ENCODE measurements at places on chromosomes 6 and 20.

- DNase-seq, result no peak
These were observed 322.8 kb upstream of the NT5E start for GRCh38 chr6:85127168-85127498.

GRCh38 chr6:9116026-9116425, 680.7 kb upstream of the SLC35B3 start:
- no peak for DNase-seq

- DNase-seq, result no peak
These were observed 4.4 kb upstream of the RBM24 start for GRCh38 chr6:17276766-17277165.

DNA sequence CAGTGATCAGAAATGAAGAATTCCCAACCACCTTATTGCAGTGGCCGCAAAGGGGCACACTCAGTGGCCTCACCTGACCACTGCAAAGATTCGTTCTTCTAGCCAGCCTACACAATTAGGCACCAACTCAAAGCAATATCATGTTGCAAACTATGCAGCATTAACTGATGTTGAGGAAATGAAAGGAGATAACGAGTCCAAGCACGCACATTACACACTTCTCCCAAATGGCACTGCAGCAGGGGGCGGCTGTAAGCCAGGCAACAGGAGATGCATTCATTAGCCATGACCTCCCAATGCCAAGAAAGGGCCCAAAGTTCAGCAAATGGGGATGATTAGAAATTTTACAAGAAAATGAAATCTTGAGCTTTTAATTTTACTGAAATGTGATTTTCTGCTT, 39.3 kb downstream of the ATXN1 start:
- no peak for DNase-seq

- DNase-seq, result no peak
These were observed 97.3 kb upstream of the UST start for GRCh38 chr6:148649454-148649963.

- no peak for DNase-seq
These were observed 233.7 kb downstream of the DLL1 start for GRCh38 chr6:170057034-170057734.

GRCh38 chr6:52304983-52305390, 20.4 kb upstream of the MCM3 start:
- DNase-seq, result no peak

DNA sequence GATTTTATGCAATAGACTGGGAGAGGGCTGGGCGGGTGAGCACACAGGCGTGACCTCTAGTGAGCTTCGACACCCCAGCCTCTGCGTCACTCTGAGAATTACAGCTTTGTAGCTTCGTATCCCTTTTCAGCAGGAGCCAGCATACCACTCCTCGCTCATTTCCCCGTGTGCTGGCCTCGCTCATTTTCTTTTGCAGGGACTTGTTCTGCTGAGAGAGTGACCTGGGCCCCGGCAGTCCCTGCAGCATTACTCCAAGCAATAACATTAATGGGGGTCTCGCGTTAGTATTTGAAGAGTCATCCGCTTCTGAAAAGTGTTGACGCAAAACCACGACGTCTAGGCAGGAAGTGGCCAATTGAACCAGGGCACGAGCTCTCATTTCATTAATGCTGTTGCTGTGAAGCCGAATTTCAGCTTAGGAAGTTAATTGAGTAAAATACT, 193.7 kb downstream of the QKI start:
- DNase-seq, result no peak

- DNase-seq, result no peak
These were observed 47.9 kb upstream of the FYN start for GRCh38 chr6:111921103-111921502.

GRCh38 chr6:135176464-135176863, 4.6 kb upstream of the MYB start:
- no peak for DNase-seq

DNA sequence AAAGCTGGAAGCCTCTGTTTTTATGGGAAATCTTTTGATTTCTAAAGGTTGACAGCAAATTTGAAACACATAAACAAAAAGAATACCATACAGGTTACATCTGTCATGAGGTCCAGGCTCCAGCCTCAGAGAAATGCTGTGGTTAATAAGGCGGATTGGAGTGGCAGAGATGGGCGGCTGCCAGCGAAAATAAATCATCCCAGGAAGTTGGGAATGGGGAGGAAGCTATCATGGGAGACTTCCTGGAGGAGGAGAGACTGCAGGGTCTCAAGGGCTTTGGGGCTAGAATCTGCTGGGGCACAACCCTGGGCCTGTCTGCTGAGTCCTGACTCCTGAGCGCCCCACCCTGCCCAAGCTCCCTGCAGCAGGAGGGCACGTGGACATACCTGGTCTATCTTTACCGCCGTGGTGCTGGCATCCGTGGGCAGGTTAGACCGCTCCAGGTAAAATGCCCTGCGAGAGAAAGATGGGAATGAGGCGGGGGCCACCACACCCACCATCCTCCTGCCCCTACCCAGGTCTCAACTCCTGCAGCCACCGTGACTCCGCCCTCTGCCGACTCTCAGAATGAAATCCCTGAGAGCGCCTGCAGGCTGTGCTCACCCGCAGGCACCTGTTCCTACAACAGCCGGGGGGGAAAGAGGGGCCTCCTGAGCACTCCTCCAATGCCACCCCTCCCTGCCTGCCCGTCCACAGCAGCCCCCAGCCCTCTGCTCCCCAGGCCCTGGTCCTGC, 197.3 kb downstream of the PREX1 start:
- no peak for DNase-seq

- DNase-seq, result no peak
These were observed 26.9 kb downstream of the ZBP1 start for GRCh38 chr20:57593134-57593886.

- DNase-seq, result no peak
These were observed 388.3 kb upstream of the RNF217 start for GRCh38 chr6:124573953-124574352.

DNA sequence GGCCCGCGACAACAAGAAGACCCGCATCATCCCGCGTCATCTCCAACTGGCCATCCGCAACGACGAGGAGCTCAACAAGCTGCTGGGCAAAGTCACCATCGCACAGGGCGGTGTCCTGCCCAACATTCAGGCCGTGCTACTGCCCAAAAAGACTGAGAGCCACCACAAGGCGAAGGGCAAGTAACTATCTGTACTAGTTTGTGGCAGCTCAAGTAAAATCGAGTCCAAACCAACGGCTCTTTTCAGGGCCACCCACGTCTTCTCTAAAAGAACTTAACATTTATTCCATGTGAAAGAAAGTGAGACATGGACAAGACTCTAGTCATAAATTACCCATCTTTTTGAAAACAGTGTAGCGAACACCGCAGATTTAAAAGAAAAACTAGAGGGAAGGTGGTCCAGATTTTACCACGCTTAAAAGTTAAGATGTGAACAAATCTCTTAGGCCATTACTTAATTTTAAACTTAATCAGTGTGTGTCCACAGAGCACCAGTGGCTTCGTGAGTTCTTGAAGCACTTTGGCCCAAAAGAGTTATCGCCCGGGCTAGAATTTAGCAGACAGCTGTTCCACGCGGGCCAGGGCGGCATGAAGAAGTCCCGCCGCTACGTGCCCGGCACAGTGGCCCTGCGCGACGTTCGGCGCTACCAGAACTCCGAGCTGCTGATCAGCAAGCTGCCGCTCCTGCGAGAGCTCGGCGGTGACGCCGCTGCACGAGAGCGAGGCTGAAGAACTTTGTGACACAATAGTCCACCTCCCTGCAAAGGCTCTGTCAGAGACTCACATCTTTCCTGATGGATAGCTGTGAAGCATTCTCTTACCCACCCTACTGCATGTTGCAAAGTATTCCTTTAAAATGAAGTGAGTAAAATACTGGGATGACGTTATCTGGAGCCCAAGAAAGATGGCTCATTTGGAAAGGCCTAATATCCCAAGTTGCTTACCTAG, 113.9 kb upstream of the PRSS16 start:
- DNase-seq, result peak; percentile 73

GRCh38 chr6:123895806-123896205, 92.1 kb downstream of the NKAIN2 start:
- no peak for DNase-seq

- no peak for DNase-seq
These were observed 143.5 kb upstream of the BMP2 start for GRCh38 chr20:6623989-6624388.

DNA sequence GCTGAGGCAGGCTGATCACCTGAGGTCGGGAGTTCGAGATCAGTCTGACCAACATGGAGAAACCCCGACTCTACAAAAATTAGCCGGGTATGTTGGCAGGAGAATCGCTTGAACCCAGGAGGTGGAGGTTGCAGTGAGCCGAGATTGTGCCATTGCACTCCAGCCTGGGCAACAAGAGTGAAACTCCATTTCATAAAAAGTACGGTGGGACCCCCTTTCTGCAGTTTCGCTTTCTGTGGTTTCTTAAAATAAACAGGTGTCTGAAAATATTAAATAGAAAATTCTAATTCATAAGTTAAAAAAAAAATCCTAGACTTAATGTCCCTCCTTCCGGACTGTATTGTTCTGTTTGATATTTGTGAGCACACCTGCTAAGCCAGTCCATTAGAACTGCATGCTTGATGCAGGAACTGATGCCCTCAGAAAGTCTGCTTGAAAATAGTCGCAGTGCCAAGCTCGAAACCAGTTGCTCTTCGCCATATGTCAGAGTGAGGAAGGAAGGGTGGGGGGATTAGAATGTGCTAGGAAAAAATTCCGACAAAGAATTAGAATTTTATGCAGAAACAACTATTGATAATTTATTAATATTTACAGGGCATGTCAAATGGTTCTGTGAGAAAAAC, 85.9 kb downstream of the JARID2 start:
- no peak for DNase-seq

- no peak for DNase-seq
These were observed 72.8 kb upstream of the BLCAP start for GRCh38 chr20:37600486-37600885.

DNA sequence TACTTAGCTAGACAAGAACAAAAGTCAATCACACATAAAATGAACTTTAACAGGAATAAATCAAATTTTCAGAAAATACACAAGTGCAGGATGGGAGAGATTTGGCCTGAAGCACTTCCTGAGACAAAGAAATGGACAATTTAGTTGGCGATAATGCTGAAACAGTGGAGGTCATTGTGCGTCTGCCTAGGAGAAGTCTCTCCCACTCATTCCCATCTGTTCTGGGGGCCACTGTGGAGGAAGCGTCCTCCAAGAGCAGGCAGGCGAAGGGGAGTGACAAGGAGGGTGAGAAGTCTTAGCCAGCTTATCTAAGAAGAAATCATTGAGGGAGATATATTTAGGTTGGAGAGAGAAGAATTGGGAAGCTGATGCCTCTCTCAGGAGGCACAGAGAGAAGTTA, 10.2 kb upstream of the TMEM242 start:
- DNase-seq, result no peak

DNA sequence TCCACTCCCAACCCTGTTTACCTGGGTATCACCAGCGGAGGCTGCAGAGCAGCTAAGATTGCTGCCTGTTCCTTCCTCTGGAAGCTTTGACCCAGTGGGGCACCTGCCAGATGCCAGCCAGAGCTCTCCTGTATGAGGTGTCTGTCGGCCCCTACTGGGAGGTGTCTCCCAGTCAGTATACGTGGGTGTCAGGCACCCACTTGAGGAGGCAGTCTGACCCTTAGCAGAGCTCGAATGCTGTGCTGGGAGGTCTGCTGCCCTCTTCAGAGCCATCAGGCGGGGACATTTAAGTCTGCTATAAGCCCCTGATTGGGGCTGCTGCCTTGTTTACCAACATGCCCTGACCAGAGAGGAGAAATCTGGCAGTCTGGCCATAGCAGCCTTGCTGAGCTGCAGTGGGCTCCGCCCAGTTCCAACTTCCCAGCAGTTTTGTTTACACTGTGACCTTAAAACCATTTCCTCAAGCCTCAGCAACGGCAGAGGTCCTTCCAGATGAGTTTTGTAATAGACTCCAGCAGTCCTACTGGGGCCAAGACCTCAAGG, 2.8 kb downstream of the RAET1E start:
- DNase-seq, result no peak

- no peak for DNase-seq
These were observed 90.6 kb downstream of the MAP3K4 start for GRCh38 chr6:161082215-161082614.

DNA sequence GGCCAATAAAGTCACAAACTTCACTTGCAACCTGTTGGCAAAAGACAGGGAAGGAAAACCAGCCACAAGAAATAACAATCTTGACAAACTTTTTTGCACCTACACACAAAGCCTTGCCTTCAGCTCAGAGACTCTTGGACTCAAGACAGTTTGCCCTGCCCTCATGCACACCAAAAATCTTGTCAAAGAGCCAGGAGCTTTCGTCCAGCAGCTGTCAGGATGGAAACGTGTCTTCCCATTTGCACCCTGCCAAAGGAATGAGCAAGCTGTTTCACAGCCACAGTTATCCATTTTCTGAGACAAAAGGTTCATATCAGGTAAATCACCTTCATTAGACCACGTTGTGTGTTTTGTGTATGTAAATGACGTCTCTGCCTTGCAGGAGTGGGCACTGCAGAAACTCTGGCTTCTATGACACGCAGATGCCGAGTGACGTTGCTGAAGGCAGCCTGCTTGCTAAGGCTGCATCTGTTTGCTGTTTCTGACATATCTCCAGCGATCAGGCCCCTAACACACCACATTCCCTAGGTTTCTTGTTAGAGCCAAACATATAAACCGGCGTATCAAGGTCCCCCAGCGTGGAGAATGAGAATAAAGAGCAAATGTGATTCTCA, 193.4 kb downstream of the SYNDIG1 start:
- no peak for DNase-seq

DNA sequence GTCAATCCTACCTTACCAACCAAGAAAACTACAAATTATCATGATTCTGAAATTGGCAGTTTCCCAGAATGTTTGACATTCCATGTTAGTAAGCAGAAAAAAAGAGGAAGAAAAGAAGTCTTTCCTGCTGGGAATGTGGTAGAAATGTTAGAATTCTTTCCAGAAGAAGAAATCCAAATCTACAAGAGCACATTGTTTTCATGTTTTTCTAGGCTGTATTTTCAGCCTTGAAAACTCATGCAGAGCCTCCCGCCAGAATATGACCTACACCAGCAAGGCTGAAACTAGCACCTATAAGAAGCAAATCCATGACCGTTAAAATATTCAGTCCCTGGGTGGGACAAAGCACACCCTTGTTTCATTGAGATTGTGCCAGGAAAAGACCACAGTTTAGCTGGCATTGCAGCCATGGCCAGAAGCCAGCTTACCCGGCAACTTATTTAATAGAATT, 259.4 kb downstream of the GJA1 start:
- no peak for DNase-seq

DNA sequence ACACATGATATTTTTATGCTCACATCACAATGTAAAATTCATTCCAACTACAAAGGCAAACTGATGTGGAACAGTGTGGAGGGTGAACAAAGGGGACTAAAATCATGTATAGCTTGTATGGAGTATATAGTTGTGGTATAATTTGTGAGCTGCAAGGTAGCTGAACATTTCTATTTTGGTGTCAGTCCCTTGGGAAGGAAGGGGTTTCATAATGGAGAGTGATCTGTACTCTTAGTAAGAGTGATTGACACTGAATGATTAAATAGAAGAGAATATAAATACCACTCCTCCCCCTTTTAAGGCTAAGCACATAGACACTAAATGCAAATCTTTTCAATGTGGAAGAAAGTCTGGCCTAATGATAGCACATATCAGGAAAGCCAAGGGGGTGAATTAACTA, 104.6 kb downstream of the POPDC3 start:
- DNase-seq, result no peak
